ENCODE measurements at places on chromosomes 12 and 14.

DNA sequence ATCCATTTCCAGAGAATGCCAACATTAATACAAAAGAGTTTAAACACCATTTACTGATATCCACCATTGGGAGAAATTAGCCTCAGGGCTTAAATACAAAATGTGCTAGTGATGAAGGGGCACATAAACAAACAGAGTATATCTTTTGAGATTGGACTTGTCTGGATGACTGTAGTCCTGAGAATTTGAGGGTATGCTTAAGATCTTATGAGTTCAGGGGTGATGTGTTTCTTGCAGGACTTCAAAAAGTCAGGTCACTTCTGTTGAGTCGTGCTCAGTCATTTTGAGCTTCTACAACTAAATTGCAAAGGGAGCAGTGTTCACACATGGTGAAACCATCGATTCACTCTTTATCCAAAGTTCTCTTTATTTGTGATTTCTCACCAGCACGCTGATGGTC, 425.7 kb downstream of the ATP23 start:
- H3K4me3 ChIP-seq = no peak overlapping the region
- no peaks in the 10 kb centered on the region for H3K27me3 ChIP-seq
- no peak for DNase-seq
- H3K36me3 ChIP-seq = no peaks in the 10 kb centered on the region

DNA sequence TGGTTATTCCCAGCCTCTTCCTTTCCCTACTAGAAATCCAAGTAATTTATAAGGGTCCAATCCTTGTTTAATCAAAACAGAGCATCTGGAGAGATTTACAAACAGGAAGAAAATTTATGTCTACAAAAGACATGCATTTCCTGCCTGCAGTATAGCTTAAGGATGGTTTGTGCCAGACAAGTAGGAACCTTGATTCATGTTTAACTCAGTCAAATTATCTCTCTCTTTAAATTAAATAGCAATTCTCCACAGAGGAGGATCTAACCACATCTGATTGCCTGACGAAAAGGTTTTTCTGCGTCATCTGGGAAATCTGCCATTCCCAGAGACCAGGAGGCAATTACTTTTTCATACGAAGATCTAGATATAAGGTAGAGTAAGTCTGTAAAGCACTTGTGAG, 105.2 kb downstream of the ZFC3H1 start:
- no peak for DNase-seq
- H3K27me3 ChIP-seq = no peaks in the 10 kb centered on the region
- no peaks in the 10 kb centered on the region for H3K4me1 ChIP-seq
- no peaks in the 10 kb centered on the region for H3K36me3 ChIP-seq

GRCh38 chr12:48990552-48990951, 8.6 kb downstream of the DDN start:
- no peak for DNase-seq
- H3K27me3 ChIP-seq = peaks cover 12% of the 10 kb centered on the region
- no peak overlapping the region for H3K4me3 ChIP-seq
- H3K36me3 ChIP-seq = no peaks in the 10 kb centered on the region

- no peaks in the 10 kb centered on the region for H3K27me3 ChIP-seq
- no peaks in the 10 kb centered on the region for H3K4me1 ChIP-seq
- H3K27ac ChIP-seq = no peak overlapping the region
- H3K4me3 ChIP-seq = no peak overlapping the region
- no peak for DNase-seq
Measured at GRCh38 chr12:52264435-52264825, 10.0 kb upstream of the KRT86 start.

DNA sequence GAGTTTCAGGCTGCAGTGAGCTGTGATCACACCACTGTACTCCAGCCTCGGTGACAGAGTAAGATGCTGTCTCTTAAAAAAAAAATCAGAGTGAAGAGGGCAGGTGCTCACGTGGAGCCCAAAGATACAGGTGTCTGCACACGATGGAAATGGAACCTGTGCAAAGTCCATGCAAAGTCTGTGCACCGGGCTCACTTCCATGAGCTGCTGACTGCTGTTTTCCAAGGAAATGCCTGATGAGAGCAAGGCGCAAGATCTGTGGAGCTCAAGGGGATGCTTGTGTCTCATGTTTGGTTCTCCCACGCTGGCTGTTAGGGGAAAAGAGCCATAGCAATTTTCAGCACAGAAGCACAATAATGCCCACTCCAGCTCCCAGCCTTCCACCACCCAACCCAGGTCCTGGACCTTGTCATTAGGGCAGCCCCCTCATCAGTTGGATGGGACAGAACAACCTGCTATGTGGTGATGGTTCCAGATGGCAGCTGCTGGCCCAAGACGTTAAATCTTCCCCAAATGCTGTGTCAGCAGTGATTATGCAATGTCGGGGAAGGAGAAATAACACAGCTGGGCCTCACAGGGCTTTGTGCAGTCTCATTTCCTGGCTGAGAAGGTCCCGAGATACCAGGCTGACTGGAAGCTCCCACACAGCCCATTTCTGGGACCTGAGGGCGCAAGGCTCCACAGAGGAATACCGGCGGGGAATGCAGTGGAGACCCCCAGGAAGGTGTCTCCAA, 27.9 kb upstream of the DICER1 start:
- no peak for DNase-seq
- H3K4me1 ChIP-seq = no peaks in the 10 kb centered on the region
- no peaks in the 10 kb centered on the region for H3K27me3 ChIP-seq
- no peak overlapping the region for H3K27ac ChIP-seq

- H3K4me3 ChIP-seq = no peak overlapping the region
- H3K36me3 ChIP-seq = no peaks in the 10 kb centered on the region
- no peaks in the 10 kb centered on the region for H3K4me1 ChIP-seq
- no peak overlapping the region for H3K27ac ChIP-seq
- no peak for DNase-seq
- H3K27me3 ChIP-seq = no peaks in the 10 kb centered on the region
Measured at GRCh38 chr12:66482351-66483203, 180.3 kb downstream of the HELB start.

DNA sequence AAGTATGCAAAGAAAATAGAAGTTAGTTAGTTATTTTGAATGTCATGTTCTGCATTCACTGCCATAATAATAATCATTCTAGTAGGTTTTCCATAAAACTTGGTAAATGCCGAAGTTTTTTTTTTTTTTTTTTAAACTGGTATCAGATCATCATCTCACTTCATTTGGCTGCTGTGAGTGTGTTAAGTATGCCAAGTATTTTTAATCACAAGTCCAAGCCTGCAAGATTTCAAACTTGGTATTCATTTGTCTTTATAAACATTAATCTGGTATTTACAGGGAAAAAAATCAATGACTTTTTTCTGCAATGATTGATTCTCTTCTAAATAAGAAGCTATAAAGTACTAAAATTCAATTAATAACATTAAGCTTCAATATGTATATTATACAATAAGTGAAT, 248.9 kb downstream of the CCDC59 start:
- no peak overlapping the region for H3K4me3 ChIP-seq
- H3K27ac ChIP-seq = no peak overlapping the region
- no peaks in the 10 kb centered on the region for H3K27me3 ChIP-seq
- H3K36me3 ChIP-seq = no peaks in the 10 kb centered on the region
- H3K4me1 ChIP-seq = no peaks in the 10 kb centered on the region
- no peak for DNase-seq

GRCh38 chr12:88391556-88391955, 188.7 kb downstream of the KITLG start:
- H3K27ac ChIP-seq = no peak overlapping the region
- DNase-seq = no peak
- no peak overlapping the region for H3K4me3 ChIP-seq

GRCh38 chr14:73995977-73996378, 23.1 kb downstream of the ENTPD5 start:
- no peak overlapping the region for H3K27ac ChIP-seq
- no peaks in the 10 kb centered on the region for H3K36me3 ChIP-seq
- H3K4me1 ChIP-seq = no peaks in the 10 kb centered on the region
- no peak for DNase-seq
- H3K4me3 ChIP-seq = no peak overlapping the region

DNA sequence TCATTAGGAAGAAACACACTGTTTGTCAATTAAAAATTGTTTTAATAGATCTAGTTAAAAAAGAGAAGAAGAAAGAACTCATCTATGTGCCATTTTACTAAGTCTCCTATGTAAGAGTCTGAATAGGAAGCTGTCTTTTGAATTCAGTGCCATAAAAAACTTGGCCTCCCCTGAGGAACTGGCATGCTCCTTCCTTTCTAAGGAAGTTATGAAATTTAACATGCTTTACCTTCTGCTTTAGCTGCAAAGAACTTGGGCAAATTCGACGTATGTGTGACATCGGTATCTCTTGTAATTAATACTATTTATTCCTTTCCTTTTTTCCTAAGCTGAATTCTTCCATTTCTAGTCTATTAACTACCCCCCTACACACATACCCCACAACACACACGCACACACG, 12.5 kb downstream of the TM7SF3 start:
- H3K27ac ChIP-seq = no peak overlapping the region
- no peak for DNase-seq
- H3K4me3 ChIP-seq = no peak overlapping the region
- peaks cover 4% of the 10 kb centered on the region for H3K4me1 ChIP-seq
- no peaks in the 10 kb centered on the region for H3K27me3 ChIP-seq

- no peak overlapping the region for H3K27ac ChIP-seq
- H3K36me3 ChIP-seq = no peaks in the 10 kb centered on the region
- H3K4me3 ChIP-seq = no peak overlapping the region
Measured at GRCh38 chr14:25400607-25401206, 350.8 kb upstream of the STXBP6 start.

DNA sequence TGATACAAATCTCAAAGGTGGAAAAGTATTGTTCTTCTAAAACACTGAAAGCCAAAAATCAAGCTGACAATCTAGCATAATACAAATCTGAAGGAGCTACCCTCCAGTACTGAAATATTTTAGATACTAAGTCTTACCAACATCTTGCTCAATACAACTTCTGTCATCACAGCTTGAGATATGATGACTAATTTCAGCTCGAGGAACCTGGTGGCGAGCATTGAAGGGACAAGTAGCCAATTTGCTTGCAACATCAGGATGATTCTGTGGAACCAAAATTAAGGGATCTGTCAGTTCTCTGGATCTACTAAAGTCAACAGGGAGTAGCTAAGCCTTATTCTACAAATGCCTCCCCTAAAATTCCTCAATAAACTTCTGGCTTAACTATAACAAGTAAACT, 10.4 kb downstream of the GTSF1 start:
- no peaks in the 10 kb centered on the region for H3K4me1 ChIP-seq
- H3K27ac ChIP-seq = no peak overlapping the region
- H3K27me3 ChIP-seq = no peaks in the 10 kb centered on the region
- DNase-seq = no peak
- no peak overlapping the region for H3K4me3 ChIP-seq

DNA sequence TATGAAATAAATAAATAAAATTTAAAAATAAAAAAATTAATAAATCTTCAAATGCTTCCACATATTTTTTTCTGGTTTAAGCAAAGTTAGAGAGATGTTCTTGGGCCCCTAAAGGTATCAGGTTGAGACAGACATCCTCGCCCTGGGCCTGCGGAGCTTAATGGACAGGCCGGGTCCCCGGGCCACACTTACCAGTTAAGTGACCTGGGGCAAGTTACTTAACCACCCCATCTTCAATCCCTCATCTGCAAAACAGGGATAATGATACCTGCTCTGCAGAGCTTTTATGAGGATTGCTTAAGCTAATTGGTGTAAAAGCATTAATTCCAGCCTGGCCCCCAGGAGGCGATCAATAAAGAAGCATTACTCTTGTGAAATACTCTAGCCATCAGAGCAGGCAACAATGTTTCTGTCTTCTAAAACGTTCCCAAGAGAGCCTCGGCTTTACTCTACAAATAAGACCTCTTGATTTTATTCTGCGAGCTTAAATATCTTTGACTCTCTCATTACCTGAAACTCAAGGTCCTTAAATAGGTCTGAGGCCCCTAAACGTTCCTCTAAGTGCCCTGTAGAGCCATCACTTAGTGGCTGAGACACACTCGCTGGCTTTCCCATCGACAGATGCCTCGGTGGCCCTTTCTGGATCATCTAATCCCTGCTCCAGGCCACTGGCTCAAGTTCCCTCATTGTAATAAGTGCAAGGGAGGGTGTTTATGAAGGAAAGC, 81.1 kb upstream of the DIO3 start:
- no peaks in the 10 kb centered on the region for H3K4me1 ChIP-seq
- no peaks in the 10 kb centered on the region for H3K36me3 ChIP-seq
- H3K27me3 ChIP-seq = no peaks in the 10 kb centered on the region
- no peak overlapping the region for H3K4me3 ChIP-seq
- H3K27ac ChIP-seq = no peak overlapping the region

GRCh38 chr12:10652192-10652591, 21.7 kb downstream of the STYK1 start:
- no peak overlapping the region for H3K4me3 ChIP-seq
- H3K27me3 ChIP-seq = no peaks in the 10 kb centered on the region
- no peaks in the 10 kb centered on the region for H3K36me3 ChIP-seq
- no peak overlapping the region for H3K27ac ChIP-seq
- DNase-seq = no peak

DNA sequence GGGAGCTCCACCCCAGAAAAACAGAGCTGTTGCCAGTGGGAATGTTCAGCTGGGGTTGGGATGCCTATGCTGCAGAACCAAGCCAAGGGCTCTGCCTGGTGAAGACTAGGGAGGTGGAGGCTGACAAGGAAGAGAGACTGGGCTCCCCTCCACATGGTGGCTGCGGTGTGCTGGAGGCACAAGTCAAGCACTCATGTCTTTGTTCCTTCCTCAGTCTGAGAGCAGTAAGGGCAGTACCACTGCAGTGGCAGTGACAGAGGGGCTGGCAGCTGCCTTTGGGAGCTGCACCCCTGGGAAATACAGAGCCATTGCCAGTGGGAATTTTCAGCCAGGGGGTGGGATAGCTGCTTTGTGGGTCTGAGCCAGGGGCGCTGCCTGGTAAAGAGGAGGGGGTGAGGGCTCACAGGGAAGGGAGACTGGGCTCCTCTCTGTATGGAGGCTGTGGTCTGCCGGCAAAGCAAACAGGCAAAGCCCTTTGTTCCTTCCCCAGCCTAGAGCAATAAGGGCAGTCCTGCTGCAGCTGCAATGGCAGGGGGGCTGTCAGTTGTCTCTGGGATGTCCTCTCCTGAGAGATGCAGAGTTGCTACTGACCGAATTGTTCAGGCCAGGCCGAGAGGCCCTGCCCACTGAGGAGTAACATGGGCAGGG, 255.9 kb downstream of the RAD51B start:
- no peaks in the 10 kb centered on the region for H3K4me1 ChIP-seq
- no peak overlapping the region for H3K4me3 ChIP-seq
- H3K27me3 ChIP-seq = no peaks in the 10 kb centered on the region
- no peaks in the 10 kb centered on the region for H3K36me3 ChIP-seq
- no peak for DNase-seq

DNA sequence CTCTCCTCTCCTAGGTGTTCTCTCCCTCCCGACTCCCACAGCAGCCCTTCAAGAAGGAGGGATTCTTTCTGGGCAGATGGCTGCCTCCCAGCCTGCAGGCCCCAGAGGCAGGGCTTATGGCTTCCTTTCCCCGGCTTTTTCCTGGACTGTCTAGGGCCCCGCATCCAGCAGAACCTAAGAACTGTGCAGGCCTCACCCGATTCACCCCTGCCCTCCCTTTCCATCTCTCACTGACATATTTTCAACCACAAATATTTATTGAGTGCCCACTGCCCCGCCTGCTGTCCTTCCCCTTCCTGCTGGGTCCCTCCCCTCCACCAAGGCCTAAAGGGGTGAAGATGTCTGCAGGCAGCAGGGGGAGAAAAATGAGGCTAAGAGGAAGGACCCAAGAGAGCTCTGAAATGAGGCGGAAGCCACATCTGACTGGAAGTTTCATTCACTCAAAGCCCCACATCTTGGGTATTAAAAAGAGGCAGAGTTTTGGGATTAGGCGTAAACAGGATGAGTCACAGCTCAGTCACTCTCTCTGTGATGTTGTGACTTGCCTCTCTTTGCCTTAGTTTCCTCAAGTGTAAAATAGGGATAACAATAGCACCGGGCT, 2.9 kb downstream of the SCNN1A start:
- no peaks in the 10 kb centered on the region for H3K36me3 ChIP-seq
- H3K27ac ChIP-seq = no peak overlapping the region
- H3K27me3 ChIP-seq = no peaks in the 10 kb centered on the region
- peaks cover 20% of the 10 kb centered on the region for H3K4me1 ChIP-seq
- no peak for DNase-seq

Measured in effector memory CD4-positive, alpha-beta T cell (primary cell).